D721Med (cell line): ENCODE measurements at places on chromosomes 1 and 21.

- DNase-seq = no peak
Observed at GRCh38 chr1:197341626-197342025, 73.6 kb downstream of the CRB1 start.

- no peak for DNase-seq
Observed at GRCh38 chr1:99500541-99500940, 145.4 kb upstream of the PALMD start.

GRCh38 chr1:28507247-28507645 lies 1.4 kb downstream of the RCC1 start:
- no peak for DNase-seq

DNA sequence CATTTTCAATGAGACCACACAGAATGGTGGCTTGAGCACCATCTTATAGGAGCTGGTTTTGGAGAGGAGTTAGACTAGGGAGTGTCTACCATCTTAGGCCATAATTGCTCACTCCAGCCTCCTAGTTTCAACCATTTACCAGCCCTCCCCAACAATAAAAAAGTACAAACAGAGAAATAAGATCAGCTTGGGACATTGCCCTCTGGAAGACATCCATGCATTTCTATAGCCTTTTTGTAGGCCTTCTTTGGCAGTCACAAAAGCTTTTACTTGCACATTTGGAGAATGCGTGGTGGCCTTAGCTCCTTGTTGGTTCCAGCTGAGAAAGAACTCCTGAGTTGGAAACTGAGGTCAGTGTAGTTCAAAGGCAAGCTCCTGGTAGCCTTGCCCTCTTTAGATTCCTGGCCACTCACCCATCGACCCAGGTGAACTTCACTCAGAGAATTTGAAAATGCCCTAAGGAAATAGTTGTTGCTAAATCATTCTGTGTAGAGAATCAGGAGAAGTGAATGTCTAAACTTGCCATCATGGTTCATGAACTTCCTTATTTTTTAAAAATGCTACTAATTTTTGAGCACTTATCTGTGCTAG lies 301.7 kb upstream of the PROX1 start:
- DNase-seq = no peak

DNA sequence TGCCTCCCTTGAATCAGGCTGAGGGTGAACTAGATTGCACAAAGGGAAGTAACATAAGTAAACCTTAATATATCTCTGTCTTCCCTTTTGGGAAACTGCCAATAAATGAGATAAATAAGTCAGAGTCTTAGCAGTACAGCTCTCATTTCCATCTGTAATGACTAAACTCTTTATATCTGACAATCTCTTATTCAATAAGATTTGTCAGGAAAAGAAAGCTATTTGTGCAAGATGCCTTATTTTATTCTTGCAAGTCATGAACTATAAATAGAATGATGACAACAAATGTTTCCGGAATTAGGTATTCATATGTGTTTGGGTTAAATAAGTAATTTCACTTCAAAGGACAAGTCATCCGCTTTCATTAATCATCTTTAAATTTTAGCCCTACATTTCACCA lies 229.2 kb downstream of the PTGER3 start:
- no peak for DNase-seq

DNA sequence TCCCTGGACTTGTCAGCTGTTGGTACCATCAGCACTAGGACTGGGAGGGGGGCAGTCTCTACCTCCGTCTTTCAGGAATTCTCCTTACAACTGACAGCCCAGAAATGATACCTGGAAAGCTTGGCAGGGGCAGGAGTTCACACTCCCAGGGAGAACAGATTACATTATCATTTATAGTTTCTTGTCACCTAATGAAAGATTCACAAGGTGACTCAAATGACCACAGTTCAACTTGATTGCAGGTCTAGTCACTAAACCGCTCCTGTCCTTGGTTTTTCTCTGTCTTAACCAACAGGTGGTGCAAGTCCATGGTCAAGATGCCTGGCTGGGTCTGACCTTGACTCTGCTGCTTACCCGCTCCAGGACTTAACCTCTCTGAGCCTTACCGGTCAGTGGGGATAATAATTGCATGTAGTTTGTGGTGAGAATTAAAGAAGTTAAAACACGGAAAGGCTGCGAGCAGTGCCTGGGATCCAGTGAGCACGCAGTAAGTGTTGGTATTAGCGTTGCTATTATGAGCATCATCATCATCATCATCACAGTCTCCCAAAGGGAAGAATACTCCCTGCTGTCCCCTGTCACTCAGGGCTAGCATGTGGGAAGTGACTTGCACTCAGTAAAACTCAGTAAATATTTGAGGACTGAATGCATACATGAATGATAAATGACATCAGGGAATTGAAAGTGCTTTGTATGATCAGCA lies 125.3 kb upstream of the CD34 start:
- no peak for DNase-seq

DNA sequence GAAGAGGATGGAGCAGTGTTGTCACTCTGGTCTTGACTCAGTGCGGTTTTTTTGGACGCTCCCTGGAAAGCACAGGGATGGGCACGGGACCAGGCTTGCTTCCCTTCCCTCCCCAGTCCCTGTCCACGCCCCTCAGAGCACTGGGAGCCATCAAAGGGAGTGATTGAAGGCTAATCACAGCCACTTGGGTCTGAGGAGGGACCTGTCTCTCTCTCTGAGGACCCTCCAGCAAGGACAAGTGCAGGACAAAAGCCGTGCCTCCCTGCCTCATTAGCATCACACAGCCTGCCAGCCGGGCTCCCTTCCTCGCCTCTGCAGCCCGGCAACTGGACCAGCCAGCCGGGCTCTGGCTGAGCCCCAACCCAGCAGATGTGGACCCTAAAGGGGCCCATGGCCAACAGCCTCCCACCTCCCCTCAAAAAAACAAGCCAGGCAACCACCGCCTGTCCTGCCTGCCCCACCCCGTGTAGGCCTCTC lies 18.6 kb upstream of the PDZK1IP1 start:
- DNase-seq = no peak

GRCh38 chr1:202953392-202953791 lies 4.7 kb downstream of the ADIPOR1 start:
- DNase-seq = no peak

GRCh38 chr1:218970397-218970990 lies 203.2 kb upstream of the LYPLAL1 start:
- no peak for DNase-seq

DNA sequence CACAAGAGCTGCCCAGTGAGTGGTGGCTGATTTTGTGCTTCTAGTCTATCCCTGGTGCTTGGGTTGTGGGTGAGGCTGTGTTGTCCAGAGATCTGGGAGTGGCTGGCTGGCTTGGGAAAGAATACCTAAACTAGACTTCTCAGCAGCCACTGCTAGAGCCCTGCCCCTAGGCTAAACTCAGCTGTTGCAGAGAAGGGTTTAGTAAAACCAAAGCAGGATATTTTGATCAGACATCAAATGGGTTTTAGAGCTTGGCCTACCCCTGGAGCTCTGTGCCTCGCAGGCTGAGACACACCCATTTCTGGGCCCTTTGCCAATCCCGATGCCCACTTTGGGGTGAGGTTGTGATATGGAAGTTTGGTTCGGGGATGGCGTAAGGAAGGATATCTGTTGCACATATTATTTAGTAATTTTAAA lies 88.5 kb downstream of the UCK2 start:
- no peak for DNase-seq

DNA sequence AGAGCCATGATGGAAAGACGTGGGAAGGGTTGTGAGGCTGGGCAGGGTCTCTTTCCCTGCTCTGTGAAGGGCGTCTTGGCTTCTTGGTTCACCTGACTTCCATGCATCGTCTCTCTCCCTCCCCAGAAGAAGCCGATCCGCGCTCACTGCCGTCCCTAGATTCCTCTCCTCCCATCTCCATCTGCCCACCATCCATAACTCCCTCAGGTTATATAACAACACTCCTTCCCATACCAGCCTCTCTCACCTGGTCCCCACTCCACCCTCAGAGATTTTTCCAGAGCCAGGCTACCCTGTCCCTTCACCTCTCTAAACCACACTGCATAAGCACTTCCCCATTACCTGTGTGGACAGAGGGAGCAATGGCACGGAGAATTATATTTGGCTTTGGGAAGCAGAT lies 6.0 kb downstream of the KCND3 start:
- DNase-seq = no peak

GRCh38 chr21:42332557-42333317 lies 17.5 kb upstream of the TFF3 start:
- no peak for DNase-seq

DNA sequence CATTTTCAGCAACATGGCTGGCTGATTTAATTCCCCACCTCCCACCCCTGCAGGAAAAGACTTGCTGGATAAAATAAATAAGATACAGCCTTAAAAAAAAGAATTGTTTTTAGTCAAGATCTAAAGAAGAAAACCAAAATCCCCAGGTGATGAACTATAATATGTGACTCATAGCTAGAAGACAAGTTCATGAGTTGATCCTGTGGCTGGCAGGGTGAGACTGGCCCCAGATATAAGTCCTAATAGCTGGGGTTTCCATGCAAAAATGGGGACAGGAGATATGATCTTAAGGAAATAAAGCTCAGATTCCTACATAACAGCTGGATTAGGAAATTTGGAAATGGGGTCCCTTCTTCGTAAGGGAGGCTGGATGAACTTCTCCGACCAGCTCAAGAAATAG lies 21.9 kb upstream of the RGSL1 start:
- DNase-seq = no peak
